MM.1S (cell line): ENCODE measurements at places on chromosomes 16 and 17.

DNA sequence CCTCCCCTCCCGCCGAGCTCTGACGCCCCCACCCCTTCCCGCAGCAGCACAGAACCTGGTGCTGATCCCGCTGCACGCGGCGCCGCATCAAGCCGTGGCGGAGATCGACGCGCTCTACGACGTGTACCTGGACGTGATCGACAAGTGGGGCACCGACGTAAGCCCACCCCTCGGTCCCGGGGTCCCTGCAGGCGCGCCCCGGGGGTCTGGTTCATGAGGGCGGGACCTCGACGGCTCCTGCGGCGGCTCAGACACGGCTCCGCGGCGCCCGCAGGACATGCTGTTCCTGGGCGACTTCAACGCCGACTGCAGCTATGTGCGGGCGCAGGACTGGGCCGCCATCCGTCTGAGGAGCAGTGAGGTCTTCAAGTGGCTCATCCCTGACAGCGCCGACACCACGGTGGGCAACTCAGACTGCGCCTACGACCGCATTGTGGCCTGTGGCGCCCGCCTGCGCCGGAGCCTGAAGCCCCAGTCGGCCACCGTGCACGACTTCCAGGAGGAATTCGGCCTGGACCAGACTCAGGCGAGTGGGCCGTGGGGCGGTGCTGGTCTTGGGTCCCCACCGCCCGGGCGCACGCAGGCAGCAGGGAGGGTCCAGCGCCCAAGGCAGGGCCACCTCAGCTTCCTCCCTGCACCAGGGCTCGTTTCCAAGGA, 1.4 kb downstream of the DNASE1L2 start:
- DNase-seq: no peak

DNA sequence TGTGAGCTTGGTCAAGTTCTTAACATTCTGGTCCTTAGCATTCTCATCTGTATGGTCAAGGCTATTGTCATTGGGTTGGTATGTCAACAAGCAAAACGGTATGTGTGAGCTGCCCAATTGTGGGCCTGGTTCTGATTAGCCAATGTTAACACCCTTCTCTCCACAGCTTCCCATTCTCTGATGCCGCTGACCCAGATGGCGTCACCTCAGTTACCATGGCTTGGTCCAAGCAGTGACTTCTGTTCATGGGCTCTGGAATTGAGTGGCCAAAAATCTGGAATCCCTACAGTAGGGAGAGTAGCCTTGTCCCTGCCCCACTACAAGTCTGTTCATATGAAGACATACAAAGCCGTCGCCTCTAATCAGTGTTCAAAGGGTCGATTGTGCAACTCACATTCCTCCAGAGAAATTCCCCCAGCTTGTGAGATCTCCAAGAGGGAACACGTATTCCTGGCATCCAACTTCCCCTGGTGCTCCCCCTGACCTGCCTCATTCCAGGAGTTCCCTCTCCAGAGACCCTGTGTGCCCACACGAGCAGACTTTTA, 15.8 kb downstream of the TMEM98 start:
- no peak for DNase-seq

GRCh38 chr17:17493249-17493985, 2.8 kb downstream of the RASD1 start:
- DNase-seq: no peak

GRCh38 chr17:41835214-41835799, 725 bp downstream of the NT5C3B start:
- DNase-seq: no peak

DNA sequence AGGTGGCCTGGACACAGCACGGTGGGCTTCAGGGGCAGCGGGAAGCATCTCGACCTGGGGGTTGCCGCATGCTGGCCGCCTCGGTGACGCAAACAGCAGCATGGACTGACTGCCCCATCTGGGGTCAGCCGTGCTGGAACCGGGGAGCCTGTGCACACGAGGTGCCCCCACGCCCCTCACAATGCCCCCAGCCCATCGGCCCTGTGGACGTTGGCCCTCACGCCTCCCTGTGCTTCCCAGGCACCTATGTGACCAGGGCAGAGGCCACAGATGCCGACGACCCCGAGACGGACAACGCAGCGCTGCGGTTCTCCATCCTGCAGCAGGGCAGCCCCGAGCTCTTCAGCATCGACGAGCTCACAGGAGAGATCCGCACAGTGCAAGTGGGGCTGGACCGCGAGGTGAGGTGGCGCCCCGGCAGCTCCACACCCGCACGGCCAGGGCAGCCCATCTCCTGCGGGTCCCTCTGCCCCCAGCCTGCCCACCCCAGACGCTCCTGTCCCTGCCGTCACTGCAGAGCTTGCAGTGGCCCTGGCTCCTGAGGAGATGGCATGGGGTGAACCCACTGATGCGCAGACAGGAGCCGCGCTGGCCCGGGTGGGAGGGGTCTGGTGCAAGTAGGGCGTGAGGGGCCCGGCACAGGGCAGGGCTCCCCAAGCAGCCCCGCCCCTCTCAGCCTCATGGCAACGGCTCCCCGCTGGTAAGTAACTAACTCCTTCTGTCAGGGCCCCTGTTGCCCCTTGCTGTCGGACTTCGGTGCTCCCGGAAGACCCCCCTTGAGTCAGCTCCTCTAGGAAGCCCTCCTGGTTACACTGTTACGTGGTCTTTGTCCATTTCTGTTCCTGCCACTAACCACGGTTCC, 13.6 kb downstream of the CDH15 start:
- no peak for DNase-seq

- DNase-seq: no peak
These were observed 18.7 kb downstream of the DCUN1D3 start for GRCh38 chr16:20881503-20881878.

GRCh38 chr17:44049294-44050060, 17.0 kb downstream of the LSM12 start:
- DNase-seq: no peak

DNA sequence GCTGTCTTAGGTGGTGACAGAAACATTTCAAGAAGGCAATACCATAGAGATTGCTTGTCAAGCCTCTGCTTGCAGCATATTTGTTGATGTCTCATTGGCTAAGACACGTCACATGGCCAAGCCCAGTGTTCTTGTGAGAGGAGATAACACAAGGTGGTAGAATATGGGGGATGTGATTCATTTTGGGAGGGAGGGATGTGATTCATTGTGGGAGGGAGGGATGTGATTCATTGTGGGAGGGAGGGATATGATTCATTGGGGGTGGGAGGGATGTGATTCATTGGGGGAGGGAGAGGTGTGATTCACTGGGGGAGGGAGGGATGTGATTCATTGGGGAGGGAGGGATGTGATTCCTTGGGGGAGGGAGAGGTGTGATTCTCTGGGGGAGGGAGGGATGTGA, 470.5 kb upstream of the SALL1 start:
- DNase-seq: no peak

DNA sequence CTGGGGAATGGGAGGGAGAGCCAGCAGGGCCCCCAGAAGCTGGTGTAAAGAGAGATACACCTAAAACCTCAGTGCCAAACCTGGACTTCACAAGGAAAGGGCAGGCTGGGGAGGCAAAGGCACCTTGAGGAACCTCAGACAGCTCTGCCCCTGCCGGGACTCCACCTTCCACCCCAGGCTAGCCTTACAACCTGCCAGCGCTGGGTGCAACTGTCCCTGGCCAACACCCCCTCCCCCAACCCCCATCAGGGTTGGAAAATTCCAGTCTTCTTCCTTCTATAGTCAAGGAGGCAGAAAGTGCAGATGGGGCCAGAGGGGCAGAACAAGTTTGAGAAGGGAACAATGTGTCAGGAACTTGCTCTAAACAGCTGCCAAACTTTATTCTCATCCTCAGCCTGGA, 2.2 kb downstream of the YBX2 start:
- DNase-seq: no peak

DNA sequence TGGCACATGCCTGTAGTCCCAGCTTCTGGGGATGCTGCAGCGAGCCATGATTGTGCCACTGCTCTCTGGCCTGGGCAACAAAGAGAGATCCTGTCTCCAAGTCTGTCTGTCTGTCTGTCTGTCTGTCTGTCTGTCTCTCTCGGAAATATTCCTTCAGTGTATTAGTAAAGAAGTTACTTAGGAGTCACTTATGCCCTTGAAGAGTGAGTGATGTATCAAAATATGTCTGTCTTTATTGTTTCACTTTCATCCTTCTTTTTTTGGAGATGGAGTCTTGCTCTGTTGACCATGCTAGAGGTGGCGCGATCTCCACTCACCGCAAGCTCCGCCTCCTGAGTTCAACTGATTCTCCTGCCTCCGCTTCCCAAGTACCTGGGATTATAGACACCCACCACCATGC, 410.5 kb downstream of the WWOX start:
- no peak for DNase-seq

GRCh38 chr17:17062356-17062755, 20.1 kb downstream of the MPRIP start:
- no peak for DNase-seq

GRCh38 chr17:71914812-71915211, 206.0 kb upstream of the SOX9 start:
- DNase-seq: no peak

DNA sequence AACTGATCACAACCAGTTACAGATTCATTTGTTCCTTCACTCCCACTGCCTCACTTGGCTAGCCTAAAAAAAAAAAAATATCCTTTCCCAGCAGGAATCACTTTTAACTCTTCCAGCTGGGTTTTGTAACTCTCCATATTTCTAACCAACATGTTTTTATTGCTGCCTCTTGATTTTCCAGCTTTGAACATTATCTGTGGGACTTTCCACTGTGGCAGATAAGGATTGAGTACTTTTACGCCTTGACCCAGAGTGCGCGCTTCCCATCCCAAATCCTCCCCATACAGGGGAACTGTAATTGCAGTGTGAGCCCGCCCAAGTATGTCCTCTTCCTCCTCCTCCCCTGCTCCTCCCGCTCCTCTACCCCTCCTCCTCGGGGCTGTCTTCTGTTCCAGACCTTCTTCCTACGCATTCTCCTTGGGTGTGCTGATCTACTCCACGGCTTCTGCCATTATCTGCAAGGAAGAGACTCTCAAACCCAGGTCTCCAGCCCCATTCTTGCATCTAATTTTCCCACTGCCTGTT, 43.4 kb downstream of the CYB5D2 start:
- DNase-seq: no peak

DNA sequence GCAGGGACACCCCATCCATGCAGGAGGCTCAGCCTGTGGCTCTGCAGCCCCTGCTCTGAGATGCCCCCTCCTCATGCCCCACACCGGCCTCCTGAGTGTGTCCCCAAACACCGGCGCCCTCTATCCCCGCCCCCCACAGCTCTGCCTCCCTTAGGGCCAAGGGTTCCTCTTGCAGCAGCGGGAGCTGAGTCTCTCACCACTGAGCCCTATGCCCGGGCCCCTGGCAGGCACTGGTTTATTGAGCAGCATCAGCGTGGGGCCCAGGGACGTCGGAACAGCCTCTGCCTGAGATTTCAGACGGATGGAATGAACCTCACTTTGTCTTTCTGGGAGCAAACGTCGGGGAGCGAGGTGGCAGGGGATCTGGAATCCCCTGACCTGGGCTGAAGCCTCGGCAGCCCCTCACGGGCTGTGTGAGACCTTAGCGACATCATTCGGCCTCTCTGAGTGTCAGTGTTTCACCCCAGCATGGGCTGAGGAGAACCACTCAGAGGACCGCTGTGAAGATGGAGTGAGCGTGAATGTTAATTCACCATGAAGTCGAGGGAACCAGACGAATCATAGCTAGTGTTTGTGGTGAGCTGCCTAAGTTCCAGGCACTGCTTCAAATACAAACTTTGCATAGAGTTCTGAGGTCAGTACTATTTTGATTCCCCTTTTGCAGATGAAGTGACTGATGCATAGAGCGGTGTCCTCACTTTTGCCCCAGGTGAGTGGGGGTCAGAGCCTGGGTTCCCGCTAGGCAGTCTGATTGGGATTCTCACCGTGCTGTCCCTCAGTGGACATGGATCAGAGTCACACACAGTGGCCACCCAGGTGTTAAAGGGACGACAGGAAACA, 5.3 kb upstream of the C16orf74 start:
- DNase-seq: no peak

- DNase-seq: no peak
These were observed 56.3 kb downstream of the SEC14L1 start for GRCh38 chr17:77197115-77197514.

- no peak for DNase-seq
These were observed 67.3 kb upstream of the PLCG2 start for GRCh38 chr16:81711657-81712319.

GRCh38 chr16:30456302-30456701, 10.6 kb upstream of the SEPHS2 start:
- no peak for DNase-seq

DNA sequence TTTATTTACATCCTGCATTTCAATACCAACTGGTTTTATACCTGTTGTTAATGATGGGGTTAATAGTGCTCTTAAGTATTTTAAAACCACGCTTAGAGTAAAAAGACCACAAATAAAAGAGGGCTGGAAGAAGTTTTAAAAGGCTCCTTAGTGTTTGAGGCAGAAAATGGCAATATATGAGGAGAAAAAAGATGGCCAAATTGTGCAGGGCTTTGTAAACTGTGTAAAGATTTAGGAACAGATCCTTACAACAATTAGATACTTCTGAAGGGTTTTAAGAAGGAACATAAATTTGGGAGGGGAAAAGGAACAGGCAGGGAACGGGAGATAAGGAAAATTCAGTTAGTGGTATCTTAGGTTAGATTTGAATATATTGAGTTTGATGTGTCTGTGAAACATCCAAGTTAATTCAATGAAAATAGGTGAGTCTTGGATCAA, 12.7 kb downstream of the CDC27 start:
- no peak for DNase-seq

- no peak for DNase-seq
These were observed 277.8 kb upstream of the CDH5 start for GRCh38 chr16:66088681-66089080.

DNA sequence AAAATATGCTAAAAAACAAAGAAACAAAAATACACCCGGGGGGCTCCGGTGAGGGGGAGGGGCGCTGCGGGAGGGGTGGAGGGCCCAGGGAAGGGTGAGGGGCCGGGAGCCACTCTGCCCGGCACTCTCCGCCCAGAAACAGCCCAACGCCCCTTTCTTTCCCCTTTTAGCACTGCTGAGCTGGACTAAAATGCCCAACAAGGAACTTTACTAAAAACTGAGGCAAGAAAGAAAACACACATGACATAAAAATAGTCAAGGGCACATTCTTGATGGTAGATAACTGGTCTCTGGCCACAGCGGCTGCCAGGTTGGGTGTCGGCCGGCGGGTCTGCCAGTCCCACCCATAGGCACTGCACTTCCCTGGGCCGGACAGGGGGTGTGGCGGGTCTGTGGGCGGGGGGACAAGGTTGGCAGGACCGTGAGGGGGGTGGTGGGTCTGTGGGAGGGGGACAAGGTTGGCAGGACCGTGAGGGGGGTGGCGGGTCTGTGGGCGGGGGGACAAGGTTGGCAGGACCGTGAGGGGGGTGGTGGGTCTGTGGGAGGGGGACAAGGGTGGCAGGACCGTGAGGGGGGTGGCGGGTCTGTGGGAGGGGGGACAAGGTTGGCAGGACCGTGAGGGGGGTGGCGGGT, 20.9 kb downstream of the METRNL start:
- no peak for DNase-seq

- no peak for DNase-seq
These were observed 4.6 kb downstream of the FOXJ1 start for GRCh38 chr17:76136276-76137000.

- DNase-seq: no peak
These were observed 40.6 kb upstream of the ARL6IP1 start for GRCh38 chr16:18841833-18842525.
